Adrenal gland (tissue), 19 donors: ENCODE measurements at places on chromosomes 7 and 10. TPM values are rescaled to one million over a fixed set of nuclear protein-coding genes. Genes with fewer than 3 reads are reported as not detected.

The LOXL4 gene
- total RNA-seq: 6.6 TPM

The VGF gene
- total RNA-seq: not detected

The SEMA4G gene
- total RNA-seq: 9.9 TPM

The UPK3B gene
- 1.8 TPM for total RNA-seq

The LIPM gene
- total RNA-seq: not detected

The CDK1 gene
- 1.6 TPM for total RNA-seq

The TMEM139 gene
- total RNA-seq: 1.3 TPM

The FXYD4 gene
- not detected for total RNA-seq

The PDLIM1 gene
- 44.6 TPM for total RNA-seq

The INSYN2A gene
- not detected for total RNA-seq

The OR13A1 gene
- total RNA-seq: not detected

The CPED1 gene
- total RNA-seq: 72.2 TPM

The TEX36 gene
- not detected for total RNA-seq

The ARHGAP22 gene
- 2.1 TPM for total RNA-seq

The VPS50 gene
- 17.7 TPM for total RNA-seq

The AGR3 gene
- total RNA-seq: not detected

The PIK3CG gene
- total RNA-seq: 1.3 TPM

The PLXNA4 gene
- 8.3 TPM for total RNA-seq

The ODAD2 gene
- total RNA-seq: 0.35 TPM
